CD4-positive, CD25-positive, alpha-beta regulatory T cell (primary cell): ENCODE measurements at places on chromosomes 11 and 22.

- no peak for DNase-seq
Measured at GRCh38 chr11:126585774-126586491, 230.4 kb downstream of the ST3GAL4 start.

DNA sequence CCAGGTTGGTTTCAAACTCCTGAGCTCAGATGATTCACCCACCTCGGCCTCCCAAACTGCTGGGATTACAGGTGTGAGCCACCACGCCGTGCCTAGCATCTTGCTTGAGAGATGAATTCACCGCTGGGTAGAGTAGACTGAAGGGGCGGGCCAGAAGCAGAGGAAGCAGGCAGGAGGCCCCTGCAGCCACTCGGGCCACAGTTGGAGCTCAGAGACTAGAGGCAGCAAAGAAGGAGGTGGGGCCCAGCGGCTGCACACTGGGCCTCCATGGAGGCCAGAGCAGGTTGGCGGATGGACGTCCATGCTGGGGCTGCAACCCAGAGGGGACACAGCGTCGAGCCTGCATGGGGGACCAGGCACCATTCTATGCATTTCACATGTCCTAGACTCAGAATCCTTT, 88.4 kb upstream of the FGF3 start:
- no peak for DNase-seq

DNA sequence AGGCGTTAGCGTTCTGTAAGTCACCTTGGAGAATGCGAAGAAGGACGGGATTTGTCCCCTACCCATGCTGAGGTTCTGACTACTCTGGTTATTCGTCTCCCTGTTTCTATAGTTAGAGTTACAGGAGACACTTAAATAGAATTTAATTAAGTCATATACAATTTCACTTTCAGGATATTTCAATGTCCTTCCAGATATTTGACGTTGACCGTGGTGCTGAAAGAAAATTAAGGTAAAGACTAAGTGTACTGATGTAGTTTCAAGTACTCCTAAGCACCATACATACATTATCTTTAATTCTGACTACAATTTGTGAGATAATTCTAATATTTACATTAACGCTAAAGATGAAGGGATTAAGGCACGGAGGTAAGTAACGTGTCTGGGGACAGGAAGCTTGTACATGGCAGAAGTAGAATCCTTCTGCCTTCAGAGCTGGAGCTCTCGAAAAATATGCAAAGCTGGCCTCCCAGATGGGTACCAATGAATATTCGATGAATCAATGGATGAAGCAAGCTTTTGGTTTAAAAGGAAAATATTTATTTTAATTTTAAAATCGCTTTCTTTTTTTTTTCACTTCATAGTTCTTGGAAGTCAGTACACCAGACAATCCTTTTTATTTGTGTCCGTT, 539 bp upstream of the SLC36A4 start:
- no peak for DNase-seq

- DNase-seq, result no peak
Measured at GRCh38 chr22:33720166-33720878, 200.0 kb downstream of the LARGE1 start.

- DNase-seq, result no peak
Measured at GRCh38 chr11:37109286-37109585, 511.2 kb upstream of the RAG2 start.

DNA sequence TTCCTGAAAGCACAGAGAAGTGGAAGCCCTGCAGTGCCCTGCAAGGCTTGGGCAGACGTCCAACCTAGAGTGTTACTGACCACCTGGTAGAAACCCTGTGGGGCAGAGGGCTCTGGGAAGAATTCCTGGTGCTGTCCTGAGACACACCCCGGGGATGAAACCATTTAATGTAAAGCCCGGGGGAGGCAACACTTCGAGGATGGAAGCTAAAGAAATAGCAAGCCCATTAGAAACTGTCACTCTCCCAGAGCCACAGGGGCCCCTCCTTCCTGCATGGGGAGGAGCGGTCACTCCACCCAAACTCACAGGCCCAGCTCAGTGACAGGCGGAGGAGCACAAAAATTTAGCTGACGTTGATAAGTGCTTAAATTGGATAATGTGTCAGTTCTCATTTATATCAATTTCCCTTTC, 57.6 kb downstream of the NRXN2 start:
- DNase-seq, result no peak
